ENCODE measurements at places on chromosomes 5 and 9.

GRCh38 chr9:135596211-135596610, 34.7 kb downstream of the PAEP start:
- DNase-seq: no peak

DNA sequence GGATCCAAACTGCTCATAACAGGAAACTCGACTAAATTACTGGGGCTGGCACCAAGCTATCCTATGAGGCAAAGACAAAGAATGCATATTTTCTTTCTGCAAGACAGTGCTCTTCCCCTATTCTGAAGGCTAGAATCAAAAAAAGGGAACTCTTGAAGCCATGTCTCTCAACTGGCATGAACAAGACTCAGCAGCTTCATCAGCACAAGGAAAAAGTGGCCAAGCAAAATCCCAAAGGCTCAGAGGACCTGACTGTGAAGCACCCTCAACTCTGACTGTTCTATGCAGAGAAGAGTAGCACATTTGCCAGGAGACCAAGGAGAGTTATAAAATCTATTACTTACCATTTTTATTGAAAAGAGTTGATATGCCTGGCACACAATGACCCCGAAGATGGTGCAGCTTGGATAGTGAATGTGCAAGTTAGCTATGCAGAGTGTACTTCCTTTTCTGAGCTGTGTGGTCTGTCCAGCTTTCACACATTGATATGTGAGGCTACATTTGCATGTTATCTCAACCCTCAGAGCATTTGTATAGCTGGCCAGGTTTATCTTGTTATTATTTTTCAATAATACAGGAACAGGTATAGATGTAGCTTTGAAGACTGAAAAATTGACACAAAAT, 51.0 kb upstream of the FYB1 start:
- DNase-seq: no peak

DNA sequence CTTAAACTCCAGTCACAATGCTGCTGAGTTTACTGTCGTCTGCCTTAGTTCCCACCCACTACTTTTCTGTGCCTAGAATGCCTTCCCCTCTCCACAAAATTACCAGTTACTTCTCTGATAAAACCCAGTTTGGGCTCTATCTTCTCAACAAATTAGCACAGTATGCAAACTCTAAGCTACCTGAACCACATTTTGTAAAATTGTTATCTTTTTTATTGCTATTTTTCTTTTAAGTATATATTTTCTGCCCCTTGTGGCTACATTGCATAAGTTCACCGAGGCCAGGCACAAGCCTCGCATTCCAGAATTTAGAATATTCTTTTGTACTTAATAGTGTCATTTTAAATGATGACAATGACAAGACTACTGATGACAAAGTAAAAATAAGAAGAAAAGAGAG, 60.0 kb downstream of the POU5F2 start:
- no peak for DNase-seq

GRCh38 chr9:127418037-127418471, 6.1 kb upstream of the ZNF79 start:
- no peak for DNase-seq

DNA sequence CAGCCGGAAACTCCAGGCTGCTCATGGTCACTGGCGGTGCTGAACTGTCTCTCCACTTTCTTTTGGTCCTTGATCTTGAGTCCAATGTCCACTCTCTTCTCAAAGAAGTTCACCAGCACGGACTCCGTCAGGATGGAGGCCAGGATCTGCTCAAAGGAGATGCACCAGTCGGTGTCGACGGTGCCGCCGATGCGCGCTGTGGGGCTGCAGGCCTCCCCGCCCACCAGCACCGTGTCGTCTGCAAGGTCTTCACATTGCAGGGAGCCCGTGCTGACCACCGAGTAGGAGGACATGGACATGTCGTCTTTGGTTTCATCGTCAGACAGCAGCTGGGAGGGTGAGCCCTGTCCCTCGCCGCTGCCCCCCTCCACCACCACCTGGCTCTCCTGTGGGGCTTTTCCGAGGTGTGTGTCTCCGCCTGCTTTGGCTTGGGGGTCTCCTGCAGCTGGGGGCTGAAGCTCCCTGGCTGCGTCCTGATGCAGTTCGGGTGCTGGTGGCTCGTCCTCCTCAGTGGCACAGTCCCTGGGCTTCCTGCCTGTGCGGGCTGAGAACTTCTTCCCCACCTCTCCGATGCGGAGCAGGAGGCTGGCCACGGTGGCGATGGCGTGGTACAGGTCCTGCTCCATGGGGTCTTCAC, 5.0 kb upstream of the MRNIP start:
- DNase-seq: no peak

GRCh38 chr5:52544738-52545137, 243.0 kb upstream of the ITGA1 start:
- DNase-seq: no peak

DNA sequence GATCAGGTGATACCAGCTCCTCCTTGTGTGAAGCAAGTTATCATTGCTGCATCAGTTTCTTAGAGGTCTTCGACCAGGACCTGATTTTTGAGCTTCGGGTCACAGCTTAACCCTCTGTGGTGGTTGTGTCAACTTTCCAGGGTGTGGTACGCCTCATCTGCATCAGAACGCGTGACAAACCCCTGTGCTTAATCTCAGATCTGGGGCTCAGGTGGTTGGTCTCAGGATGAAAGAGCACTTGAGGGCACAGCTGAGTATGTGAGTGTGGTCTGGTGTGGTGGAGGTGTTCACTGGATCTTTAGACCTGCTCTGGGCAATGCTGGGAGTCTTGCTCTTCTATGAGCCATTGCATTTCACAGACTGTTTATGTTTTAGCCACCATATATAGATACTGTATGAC, 64.1 kb downstream of the OSTF1 start:
- no peak for DNase-seq

DNA sequence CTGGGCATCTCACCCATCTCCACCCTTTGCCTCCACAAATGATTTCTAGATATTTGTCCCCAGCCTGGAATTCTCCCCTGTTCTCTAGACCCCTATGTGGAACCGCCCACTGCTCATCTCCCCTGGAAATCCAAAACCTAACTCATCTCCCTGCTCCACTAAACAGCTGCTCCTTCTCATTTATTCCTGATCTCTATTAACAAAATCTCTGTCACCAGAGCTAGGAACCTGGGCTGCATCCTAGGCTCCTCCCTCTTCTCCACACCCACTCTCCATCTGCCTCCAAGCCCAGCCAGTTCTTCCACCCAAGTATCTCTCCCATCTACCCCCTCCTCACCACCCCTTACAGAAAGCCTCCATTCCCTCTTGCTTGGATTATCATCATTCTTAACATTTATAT, 24.0 kb upstream of the SYNPO start:
- DNase-seq: no peak

GRCh38 chr5:30596495-30597064, 596.9 kb upstream of the CDH6 start:
- no peak for DNase-seq

DNA sequence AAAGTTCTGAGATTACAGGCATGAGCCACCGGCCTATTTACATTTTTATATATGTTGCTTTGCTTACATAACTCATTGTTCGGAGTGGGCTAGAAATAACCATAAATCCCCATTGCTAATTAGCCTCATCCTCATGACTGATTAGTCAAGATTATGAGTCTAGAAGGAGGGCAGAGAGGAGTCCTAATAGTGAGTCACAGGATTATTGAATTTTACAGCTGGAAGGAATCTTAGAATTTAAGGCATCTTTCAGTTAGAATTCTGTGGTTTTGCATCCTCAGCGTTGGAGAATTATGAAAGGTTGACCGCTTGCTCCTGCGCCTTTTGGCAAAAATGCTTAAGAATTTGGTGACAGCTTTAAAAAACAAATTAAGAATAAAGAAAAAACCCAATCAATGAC, 2.6 kb upstream of the PBX3 start:
- DNase-seq: no peak

DNA sequence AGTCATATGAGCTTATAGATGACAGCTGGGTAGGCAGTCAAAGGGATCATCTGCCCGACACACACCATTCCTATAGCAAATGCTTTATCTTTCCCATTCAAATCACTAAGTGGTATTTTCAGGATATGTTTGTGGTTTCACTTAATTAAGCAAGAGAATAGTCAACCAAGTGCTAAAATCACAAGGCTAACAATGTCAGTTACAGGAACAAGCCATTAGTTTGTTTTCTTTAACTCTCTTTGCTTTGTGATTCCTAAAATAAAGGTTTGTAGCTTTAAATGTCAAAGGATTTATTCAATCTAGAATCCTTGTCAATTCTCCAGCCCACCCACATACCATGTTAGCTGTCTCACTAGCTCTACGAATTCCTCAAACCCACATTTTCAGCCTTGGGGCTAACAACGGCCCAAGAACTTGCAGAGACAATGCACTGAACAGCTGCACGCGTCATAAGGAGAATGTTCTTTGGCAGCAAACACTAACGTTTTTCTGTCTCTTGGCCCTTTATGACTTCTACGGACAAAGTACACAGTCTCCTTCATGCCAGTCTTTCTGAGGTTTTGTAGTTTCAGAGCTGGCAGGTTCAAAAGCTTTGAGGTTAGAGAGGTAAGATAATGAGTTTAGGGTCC, 56.6 kb downstream of the ELAVL2 start:
- no peak for DNase-seq

GRCh38 chr5:39759701-39760100, 334.9 kb upstream of the DAB2 start:
- DNase-seq: no peak

- no peak for DNase-seq
These were observed 691 bp downstream of the DMXL1 start for GRCh38 chr5:119071561-119071995.

GRCh38 chr5:56070851-56071465, 76.2 kb upstream of the IL6ST start:
- no peak for DNase-seq

Data from uterus (tissue), 4 donors.